ENCODE measurements at places on chromosomes 11 and 22.

GRCh38 chr11:79100093-79100910 is 340.5 kb downstream of the TENM4 start:
- DNase-seq = no peak

DNA sequence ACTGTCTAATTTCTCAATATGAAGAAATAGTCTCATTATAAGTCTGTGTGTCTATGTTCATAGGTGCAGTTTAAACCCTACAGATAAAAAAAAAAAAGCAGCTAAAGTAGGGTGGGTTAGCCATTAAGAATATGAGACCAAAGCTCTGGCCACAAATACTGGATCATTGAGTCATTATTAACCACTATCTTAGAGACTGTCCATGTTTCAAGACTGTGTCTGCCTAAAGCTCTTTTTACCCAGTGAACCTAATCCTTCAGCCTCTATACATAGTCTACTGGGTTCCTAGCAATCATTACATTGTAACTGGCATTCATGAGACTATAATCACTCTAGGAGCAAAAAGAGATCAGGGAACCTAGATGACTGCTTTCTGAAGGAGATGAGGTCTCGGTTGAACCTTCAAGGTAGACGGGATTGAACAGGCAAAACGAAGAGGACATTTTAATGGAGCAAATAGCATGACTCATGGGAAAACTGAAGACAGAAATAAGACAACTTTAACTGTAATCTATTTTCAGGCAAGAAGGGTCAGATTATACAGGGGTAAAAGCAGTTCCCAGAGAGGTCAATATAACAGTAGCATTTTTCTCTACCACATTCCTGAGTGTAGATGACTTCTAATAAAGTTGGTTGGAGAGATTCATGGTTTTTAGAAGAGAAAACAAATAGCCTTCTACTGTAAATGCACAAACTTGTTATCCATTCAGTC is 64.0 kb upstream of the FIBIN start:
- no peak for DNase-seq

GRCh38 chr11:65262381-65262680 is 569 bp downstream of the POLA2 start:
- no peak for DNase-seq

DNA sequence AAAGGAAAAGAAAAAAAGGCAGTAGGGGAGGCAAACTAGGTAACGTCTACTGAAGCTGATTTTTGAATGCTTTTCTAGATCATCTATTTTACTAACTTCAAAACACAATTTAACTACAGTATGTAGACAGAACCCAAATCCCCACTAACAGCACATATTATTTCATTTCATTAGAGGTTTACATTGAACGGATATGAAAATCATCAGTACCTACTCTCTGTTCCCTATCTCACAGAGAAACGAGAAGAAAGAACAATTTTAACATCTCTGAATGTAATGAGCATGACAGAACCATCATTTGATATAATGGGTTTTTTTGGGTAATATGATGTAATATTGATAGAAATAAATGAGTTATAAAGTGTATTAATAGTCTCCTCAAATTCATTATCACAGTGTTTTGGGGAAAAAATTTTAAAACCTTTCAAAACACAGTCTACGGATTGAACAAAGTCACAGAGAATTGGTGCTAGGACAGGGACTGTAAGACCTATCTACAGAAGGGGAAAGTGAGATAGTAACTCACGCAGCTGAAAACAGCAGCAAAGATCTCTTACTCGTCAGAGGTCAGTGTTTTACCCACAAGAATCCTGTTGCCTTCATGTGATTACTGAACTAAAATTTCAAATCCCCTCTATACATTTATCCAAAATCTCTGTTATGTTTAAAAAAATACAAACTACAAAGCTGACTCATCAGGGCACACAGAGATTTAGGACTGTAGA is 77.3 kb downstream of the ZBTB44 start:
- DNase-seq = no peak

GRCh38 chr11:109728056-109728455 is 306.1 kb downstream of the C11orf87 start:
- no peak for DNase-seq

DNA sequence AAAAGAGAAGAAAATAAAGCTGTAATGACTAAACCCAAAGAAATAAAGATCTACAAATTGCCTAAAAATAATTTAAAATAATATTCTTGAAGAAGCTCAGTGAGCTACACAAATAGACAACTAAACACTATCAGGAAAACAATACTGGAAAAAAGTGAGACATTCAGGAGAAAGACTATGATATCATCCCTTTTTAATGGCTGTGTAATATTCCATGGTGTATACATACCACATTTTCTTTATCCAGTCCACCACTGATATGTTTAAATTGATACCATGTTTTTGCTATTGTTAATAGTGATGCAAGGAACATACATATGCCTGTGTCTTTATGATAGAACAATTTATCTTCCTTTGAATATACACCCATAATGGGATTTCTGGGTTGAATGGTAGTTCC is 13.1 kb upstream of the OR6T1 start:
- DNase-seq = no peak

DNA sequence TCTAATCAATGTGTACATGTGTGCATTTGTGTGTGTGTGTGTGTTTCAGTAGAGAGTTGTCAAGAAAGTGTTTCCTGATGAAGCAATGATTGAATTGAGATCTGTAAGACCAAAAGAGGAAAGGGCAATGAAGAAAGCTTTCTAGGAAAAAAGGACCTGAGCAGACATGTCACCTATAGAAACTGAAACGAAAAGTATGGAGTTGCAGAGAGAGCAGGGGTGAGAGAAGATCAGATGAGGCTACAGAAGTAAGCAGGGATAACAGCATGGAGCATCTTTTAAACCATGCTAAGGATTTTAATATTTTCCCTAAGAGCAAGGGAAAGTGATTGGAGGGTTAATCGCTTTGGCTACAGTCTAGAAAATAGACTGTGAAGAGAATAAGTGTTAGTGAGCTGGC is 1459.4 kb upstream of the TENM4 start:
- no peak for DNase-seq

DNA sequence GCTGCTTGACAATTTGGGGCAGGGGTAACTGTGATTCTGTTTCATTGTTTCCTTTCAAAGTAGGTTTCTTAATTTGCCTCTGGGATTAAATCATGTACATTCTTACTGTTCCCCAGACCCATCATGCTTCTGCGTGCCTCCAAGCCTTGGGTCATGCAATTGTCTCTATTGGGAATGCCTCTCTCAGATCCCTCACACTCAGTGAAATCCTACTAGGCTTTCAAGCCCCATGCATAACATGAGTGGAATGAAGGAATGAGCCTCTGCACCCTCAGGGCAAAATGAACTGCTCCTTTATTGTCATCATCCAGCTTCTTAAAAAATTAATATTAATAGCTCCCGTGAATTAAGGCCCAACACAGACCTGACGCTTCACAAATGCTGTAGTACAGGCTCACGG is 381.7 kb downstream of the TENM4 start:
- DNase-seq = no peak

DNA sequence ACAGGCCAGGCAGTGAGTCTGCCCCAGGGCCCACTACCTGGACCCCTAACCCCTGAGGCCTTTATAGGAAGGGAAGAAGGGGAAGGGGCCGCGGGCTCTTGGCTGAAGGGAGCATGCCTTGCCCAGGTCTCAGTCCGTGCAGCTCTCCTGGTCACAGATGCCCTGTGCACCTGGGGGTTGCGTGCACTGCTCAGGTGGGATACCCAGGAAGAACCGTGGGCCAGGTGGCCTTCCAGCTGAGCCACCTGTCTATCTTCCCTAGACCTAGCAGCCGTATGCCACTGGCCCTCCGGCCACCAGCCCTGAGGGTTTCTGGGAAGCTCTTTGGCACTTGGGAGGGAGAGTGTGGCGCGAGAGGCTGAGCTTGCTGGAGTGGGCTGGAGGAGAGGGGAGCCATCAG is 1178.6 kb downstream of the BRD1 start:
- DNase-seq = no peak

- peak; percentile 85 for DNase-seq
Measured at GRCh38 chr22:49825944-49826602, 1.6 kb downstream of the BRD1 start.

DNA sequence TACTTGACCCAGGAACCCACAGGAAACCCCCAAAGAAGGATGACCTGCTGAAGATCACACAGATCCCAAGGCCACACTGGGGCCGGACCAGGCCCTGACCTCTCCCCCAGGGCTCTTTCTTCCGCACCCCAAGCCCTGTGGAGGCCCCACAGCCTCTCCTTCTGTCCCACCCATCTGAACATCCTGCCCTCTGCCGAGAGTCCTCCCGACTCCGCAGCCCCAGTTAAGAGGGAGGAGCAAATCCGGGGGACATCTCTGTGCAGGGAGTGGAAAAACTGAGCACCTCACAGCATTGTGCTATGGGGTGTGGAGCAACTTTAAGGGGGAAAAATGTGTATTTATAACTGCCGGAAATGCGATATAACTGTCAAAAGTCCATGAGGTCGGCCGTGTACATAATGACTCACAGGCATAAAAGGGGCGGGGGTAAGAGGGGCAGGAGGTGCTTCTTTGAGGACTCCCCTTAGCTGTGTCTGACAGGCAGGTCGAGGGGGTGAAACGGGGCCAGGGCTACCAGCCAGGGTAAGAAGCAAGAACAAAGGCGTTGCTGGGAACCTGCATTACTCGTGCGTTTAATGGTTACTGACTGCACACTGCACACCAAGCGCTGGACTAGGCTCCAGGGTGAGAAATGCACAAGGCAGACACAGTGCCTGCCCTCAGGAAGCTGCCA is 57.2 kb downstream of the WNT11 start:
- DNase-seq = no peak

GRCh38 chr22:44393066-44393465 is 80.3 kb upstream of the SHISAL1 start:
- peak; percentile 36 for DNase-seq

DNA sequence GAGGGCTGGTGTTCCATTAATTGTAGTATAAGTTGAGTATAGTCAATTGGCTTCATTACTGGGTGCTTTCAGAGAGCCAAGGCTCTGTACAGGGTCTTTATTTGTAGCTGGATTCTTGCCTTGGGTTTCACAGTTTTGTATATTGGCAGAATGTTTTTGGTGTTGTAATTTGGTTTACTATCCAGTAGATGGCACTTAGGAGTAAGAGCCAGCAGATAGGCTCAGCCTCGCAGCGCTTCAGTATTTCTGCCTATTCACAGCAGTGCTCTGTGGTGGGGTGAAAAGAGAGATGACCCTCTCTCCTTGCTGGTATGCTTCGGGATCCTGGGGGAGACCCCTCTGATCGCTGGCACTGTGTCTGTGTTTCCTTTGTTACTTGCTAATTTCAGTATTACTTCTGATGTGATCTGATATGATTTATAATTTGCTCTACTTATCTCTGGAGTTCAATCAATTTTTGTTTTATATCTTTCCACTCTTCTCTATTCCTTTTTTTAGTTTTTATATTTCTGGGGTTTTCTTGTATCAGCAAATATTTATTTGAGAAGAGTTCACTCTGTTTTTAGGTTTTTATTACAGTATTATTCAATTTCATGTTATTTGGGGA is 52.2 kb downstream of the ANO5 start:
- DNase-seq = peak; percentile 60

DNA sequence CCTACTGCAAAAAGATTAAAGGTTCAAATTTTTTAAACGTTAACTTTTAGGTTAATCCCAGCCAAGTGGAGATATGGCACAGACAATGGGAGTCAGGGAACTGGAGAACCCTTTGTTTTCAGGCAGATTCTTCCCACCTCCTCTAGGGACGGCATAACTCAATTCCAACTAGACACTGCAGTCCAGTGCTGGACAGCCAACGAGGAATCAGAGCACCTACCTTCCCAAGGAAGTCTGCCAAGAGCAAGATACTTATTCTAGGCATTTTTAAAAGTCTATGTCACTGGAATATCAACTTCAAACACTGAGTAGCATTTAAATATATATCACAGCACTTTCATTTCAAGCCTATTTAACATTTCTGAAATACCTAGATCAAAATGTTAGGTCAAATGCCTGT is 7.3 kb downstream of the CADM1 start:
- no peak for DNase-seq

DNA sequence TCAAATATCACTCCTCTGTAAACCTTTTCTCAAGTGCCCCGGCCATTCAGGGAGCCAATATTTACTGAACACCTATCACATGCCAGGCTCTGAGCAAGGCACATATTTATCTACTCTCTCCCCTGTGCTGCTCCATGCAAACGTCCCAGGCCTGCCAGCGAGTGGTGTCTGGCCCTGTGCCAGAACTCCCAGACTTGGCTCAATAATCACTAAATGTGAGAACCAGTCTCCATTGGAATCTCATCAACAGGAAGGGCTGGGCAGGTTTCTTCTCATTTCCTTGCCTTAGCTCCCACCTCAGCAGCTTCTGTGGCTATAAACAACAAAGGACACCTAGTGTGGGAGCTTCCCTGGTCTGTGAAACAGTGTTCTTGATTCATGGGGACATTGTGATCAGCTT is 21.7 kb downstream of the RASSF10 start:
- no peak for DNase-seq

DNA sequence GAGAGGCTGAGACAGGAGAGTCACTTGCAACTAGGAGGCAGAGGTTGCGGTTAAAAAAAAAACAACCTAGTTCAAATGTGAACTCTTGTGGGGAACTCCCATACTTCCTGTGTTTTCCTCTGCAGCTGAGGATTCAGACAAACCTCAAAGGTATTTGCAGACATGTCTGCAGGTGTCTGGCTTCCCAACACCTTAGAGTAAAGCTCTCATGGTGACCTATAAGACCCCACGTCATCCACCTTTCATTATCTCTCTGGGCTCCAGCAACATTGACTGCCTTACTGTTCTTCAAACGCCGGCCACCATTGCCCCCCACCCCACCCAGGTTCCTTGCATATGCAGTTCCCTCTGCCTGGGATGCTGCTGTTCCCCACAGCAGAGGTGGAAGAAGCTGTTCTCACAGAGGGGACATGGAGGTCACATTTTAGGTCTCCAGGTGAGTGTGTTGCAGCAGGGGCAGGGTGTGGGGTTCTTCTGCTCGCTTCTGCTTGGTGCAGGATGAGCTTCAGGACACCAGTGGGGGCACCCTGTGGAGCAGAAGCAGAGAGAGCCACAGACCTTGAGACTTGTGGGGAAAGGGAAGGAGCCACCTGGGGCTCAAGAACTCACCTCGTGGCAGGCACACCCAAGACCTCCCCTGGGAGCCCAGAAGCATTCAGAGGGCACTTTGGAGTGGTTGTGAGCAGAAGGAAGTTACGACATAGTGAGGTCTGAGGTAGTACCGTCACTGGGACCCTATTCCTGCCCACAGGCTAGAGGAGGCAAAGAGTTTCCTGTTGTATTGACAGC is 203.2 kb downstream of the CSNK2A3 start:
- no peak for DNase-seq
